ENCODE measurements at places on chromosomes 7 and 10.

GRCh38 chr7:28389504-28390395, 22.6 kb upstream of the CREB5 start:
- peak; percentile 62 for DNase-seq

GRCh38 chr7:143042159-143042789, 9.9 kb upstream of the OR6V1 start:
- no peak for DNase-seq

DNA sequence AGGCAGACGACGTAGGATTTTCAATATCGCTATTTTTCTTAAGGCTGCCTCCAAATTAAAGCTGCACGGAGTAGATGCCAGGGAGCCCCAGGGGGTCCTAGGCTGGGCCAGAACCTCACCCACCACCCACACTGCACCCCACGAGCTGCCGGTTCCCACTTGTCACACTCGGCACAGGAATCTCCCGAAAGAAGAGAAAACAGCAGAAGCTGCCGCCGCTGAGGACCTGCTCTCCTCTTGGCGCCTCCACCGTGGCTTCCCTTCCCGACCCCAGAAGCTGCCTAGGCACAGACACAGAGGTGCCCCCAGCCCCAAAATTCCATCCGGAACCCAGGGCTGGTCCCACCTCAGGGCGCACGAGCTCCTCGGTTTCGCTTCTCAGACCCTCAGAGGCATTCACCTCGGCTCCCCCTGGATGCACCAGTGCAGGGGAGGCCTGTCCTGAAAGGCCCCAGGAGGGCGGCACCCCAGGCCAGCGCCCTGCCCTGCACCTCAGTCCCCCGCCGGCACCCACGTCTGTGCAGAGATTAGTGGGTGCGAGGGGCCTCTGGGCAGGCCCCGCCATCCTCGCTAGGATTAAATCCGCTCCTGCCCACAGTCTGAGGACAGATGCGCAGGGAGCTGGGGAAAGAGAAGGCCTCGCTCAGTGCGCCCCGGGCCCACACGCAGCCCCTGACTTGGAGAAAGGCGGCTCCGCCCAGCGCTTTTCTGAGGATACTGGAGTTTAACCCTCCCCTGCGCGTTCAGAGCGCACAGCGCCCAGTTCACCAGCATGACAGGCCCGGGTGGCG, 99.2 kb downstream of the PTPRN2 start:
- no peak for DNase-seq

- no peak for DNase-seq
Measured at GRCh38 chr10:124566981-124567835, 105.6 kb downstream of the LHPP start.

- peak; percentile 16 for DNase-seq
Measured at GRCh38 chr7:91850455-91850854, 30.0 kb downstream of the MTERF1 start.

DNA sequence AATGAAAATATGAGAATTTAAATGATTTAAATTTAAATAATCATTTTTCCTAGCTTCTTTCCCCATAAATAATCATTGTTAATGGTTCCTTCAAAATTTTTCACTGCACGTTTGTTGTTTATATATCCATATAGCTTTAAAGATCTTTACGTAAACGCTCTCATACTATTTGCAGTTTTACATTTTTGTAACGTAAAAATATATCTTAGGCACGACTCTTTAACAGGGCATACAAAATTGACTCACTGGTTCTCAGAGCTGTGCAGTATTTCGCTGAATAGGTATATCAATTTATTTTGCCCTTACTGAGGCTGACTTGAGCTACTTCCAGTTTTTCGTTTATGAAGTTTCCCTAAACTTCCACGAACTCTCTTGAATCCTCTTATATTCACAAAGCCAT, 105.7 kb downstream of the LRRN3 start:
- no peak for DNase-seq

DNA sequence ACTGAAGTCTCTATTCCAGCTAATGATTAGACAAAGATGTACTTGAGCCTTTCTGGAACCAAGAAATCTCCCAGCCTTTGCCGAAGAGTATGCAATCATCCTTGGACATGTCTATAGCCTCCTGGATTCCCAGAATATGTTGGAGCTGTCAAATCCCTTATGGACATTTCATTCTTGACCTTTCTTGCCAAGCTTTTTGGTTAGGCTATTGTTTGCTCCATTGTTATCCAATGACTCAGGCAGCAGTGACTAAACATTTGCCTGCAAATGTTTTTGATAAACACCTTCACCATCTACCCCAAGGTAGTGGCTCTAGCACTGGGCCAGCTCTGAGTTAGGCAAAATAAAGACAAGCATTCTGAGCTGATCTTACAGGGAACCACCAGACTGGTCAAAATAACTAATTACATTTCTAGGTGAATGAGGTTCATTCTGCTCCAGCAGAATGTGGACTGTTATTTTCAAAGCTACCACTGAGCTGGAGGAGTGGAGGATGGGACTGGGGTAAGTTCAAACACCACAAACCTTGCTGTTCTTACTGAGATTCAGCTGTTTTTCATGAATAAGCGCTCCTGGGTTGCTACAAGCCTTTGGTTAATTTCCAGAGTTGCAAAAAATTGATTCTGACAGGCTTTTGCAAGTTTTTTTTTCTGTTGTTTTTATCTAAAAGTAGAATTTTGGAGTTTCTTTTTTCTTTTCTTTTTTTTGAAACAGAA, 81.0 kb downstream of the TMEM270 start:
- peak; percentile 31 for DNase-seq

DNA sequence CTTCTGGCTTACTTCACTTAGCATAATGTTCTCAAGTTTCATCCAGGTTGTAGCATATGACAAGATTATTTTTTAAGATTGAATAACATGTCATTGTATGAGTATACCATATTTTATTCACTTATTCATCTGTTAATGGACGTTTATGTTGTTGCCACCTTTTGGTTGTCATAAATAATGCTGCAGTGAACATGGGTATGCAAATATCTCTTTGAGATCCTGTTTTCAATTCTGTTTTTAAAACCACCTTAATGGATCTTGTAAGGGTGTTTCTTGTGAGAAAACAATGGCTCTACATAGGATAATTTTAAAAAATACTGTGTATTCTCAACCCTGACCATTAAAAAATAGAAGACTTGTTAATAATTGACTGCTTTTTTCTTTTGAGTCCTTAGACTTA, 290.7 kb upstream of the TMEM229A start:
- DNase-seq, result no peak

GRCh38 chr10:79022565-79023230, 46.1 kb upstream of the ZMIZ1 start:
- DNase-seq, result no peak

- DNase-seq, result no peak
Measured at GRCh38 chr7:144747936-144748335, 87.9 kb downstream of the TPK1 start.

- peak; percentile 54 for DNase-seq
Measured at GRCh38 chr10:123132576-123133477, 2.9 kb upstream of the HMX3 start.

DNA sequence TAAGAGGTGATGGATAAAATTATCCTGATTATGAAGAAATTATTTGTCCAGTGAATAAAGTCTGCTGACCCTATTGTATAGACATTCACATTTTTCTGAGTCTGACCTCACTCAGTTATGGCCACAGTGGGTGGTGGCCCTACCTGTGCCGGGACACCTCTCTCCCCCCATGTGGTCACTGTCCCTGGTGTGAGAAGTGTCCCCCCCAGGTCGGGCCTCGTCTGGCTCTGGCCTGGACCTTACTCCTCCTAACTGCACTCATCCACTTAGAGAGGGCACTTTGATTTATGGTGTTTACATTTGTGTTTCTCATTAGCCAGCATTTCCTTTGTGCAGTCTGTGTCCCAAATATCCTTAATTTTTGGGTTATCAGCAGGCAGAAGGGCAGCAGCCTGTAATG, 59.6 kb upstream of the ZNF32 start:
- no peak for DNase-seq

- DNase-seq, result no peak
Measured at GRCh38 chr10:61153771-61154170, 209.8 kb upstream of the RHOBTB1 start.

DNA sequence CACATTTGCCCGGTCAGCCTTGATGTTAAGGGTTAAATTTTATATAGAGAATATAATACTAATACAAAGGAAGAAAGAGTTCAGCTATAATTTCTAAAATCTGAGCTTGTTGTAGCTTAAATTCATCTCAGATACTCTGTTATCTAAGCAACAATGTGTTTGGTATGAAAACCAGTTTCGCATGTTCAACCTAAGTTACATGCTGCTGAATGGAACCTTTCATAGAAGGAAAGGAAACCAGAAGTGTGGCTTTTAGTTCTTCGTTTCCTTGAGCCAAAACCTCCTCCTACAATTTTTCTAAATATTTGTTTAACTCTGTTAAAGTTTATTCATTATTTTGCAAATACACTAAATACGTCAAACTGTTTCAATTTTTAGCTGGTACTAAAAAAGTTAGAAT, 18.5 kb downstream of the AGR2 start:
- DNase-seq, result no peak

GRCh38 chr7:87426160-87426559, 49.3 kb downstream of the ABCB4 start:
- no peak for DNase-seq

GRCh38 chr10:97520978-97521761, 22.4 kb downstream of the UBTD1 start:
- no peak for DNase-seq

DNA sequence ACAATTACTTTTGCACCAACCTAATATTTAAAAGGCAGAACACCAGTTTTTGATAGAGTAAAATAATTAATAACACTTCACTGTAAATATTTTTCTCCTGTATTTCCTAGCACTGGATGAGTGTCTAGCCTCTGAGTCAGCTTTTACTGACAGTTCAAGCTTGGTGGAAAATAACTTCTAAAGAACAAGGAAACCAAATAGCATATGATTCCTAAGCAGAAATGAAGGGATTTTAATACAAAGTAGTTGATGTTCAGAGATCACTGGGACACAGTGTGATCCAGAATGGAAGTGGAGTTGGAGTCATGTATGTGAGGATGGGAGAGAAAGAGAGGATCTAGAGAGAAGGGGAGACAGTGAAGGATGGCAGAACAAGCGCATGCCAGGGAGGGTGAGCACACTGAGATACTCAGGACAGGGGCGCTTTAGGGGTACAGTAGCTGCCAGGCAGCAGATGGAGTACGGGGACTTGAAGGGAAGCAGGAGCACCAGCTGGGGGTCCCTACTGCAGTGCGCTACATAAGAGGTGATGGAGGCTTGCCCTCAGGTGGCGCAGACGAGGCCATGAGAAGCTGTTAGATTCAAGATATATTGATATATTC, 117.9 kb upstream of the KLF6 start:
- DNase-seq, result peak; percentile 38

DNA sequence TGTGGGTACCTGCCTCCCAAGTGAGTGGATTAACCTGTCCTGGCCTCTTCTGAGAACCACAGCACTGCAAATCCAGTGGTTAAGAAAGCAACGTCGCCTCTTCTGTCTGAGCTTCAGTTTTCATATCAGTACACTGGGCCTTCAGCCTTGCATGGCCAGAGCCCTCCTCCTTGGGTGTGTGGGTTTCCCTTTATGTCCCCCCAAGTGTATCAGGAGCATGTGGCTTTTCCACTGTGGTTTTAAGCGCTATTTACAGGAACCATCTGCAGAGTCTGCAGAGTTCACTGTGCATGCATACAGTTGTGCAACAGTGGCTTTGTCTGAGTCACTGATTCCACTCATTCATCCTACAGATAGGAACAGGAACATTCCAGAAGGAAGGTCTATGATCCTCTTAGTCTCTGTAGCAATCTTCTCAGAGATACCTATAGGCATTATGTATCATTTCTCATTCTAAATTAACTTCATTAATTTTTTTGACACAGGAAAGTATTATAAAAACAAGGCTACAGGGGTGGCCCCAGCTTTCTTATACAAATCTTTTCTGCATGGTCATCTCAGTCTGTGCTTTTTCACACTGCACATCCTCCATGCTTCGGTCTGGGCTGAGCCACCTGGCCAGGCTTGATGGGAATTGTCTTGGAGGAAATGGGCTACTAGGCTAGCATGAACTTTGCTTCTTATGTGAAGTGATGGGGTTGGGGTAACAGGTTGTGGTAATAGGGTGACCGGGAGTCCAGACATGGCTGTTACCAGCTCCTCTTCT, 17.1 kb downstream of the MBL2 start:
- peak; percentile 35 for DNase-seq

DNA sequence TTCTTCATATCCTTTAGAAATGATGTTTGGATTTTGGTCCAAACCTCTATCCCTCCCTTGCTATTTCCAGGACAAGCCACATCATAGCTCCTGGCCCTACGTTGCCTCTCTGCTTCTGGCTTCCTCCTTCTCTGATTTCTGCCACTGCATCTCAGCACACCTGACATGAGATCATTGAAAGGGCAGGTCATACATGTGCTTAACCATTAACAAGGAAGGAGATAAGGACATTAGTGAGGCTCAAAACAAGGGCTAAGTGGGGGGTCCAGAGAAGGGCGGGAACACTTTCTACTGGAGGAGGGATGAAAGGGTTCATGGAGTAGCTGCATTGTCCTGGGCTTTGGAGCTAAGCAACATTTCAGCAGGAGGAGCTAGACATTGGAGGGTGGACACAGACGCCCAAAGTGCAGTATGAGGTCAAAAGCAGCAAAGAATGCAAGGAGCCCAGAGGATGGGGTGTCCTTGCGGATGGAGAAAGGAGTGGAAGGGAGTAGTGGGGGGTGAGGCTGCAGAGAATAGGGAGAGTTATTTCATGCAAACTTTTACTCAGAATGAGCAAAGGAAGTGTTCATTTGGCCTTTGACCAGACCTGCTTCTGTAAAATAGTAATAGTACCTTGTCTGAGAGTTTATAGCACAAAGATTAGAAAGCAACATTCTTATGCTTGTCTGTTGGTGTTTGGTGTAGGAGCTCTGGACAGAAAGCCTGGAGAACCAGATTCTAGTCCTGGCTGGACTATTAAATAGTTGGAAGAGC, 102.4 kb upstream of the CREB5 start:
- no peak for DNase-seq

DNA sequence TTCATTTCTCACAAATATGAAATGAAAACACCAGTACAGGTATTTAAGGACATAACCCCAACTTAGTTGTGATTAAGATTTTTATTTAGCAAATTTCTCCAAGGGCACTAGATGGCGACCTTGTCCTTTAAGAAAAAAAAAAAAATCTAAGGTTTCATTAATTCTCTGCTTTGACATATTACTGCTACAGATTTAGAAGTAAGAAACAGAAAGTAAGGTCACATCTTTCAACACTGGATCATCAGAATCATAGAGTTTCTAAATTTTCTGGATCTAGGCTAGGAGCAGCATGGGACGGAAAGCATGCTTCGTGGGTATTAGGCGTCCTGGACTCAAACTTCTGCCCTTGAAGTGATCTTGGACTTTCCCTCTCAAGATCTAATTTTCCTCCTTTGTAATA, 85.5 kb upstream of the PRKG1 start:
- DNase-seq, result no peak

DNA sequence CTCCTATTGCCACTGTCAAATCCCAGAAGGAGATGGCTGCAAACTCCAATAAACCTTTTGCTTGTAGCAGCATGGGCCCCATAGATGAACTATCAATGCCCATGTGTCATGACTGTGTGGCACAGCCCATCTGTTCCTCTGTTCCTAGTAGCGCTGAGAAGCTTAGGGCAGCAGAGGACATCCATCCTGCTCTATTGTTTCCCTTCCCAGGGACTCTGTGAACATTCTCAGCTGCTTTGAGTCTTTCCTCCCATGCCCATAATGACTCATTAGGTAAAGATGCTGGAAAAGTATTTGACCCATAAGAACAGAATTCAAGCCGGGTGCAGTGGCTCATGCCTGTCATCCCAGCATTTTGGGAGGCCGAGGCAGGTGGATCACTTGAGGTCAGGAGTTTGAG, 28.3 kb downstream of the STMP1 start:
- peak; percentile 50 for DNase-seq

Data from HFFc6 (cell line).